Left renal pelvis (tissue), 4 donors: ENCODE measurements at places on chromosomes 6 and 20.

DNA sequence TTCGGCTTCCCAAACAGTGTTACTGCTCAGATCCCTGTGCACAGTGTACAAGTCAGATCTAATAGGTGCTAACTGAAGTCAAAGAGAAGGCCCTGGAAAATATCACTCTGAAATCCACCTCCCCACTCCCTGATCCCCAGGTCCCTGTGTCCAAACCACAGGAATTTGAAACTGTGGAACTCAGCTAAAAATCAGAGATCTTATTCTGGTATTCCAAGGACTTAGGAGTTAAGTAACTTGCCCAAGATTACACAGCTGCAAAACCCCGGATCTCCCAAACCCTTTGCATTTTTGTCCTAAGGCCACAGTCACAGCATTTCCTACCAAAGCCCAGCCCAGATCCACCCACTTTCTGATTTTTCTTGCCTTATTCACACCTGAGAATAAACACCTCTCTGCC, 32.3 kb upstream of the SLC23A2 start:
- DNase-seq: no peak

DNA sequence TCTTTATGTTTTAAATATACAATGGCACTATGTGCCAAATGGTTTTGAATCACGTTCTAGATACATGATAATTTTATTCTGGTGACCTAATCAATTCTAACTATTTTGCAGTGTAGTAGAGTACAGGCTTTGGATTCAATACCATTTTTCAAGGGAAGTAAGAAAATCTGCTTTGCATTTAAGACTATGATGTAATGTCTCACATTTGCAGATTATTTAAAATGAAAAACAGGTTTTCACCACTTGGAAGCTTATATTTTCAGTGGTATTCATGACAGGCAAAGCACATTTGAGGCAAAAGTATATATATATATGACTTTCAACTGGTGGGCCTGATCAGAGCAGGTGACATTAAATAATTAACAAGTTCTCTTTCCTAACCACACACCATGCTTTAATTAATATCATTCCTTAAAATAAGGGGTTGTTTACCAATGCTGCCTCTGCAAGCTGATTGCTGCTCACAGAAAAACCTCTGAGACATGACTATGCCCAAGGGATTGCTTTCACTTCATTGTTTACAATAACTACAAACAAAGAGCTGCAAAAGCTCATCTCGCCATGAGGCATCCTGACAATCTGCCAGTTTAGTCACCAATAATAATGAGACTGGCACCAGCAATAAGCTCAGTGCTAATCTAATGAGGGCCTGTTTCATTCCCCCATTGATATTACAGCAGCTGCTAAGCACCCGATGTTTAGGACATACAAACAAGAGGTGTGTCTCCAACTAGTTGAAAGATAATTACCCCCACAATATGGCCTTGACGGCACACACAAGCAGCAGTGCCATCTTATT, 1176.0 kb upstream of the GJE1 start:
- no peak for DNase-seq

DNA sequence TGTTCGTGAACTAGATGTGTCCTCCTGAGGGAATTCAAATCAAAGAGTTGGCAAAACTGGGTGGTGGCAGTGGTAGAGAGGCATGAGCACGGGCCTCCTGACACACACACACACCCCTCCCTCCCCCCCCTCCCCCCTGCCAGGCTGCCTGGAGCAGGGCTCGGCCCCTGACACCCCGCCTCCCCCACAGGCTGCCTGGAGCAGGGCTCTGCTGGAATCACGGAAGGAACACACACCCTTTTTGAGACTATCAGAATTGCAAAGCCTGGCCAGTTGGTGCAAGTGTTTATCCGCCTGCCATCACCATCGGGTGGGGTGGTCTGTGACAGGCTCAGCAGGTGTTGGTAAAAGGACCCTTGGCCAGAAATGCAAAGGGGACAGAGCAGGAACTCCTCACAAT, 59.0 kb downstream of the FAM120B start:
- no peak for DNase-seq

DNA sequence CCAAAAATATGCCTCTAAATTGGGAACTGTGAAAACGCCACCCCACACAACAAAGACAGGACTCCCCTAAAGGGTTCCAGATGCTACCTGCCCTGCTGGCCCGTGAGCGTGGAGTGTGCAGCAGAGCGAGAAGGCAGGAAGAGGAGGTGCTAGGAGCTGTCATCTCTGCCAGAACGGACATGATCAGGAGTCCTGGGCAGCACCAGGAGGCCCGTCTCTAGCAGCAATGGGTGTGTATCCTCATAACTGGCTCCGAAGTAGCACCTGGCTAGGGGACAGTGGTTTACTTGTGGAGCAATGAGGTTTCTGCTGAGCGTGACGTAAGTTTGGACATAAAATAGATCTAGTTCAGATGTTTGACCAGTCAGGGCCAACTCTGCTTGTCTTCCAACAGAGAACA, 226.0 kb downstream of the CDH4 start:
- no peak for DNase-seq

DNA sequence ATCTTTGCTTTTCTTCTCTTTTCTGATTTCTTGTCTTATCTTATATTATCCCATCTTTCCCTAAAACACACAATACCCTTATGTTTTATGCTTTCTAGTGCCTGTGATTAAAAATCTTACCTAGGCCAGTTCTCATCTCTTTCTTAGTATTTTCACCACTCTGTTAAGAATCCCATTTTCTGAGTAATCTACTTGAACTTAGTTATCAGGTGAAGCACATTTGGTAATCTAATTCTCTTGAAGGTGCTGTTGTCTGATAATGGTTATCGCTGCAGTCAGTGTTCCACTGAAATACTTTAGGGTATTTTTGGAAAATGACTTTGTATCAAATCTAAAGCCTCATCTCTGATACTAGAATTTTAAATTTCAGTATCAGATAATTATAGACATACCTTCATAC, 192.5 kb upstream of the MAN1A1 start:
- no peak for DNase-seq
